ENCODE measurements at places on chromosomes 3 and 15.

GRCh38 chr15:81784751-81785150 lies 261.1 kb downstream of the MEX3B start:
- DNase-seq, result no peak

- no peak for DNase-seq
Observed at GRCh38 chr3:114686621-114687020, 392.8 kb downstream of the TIGIT start.

DNA sequence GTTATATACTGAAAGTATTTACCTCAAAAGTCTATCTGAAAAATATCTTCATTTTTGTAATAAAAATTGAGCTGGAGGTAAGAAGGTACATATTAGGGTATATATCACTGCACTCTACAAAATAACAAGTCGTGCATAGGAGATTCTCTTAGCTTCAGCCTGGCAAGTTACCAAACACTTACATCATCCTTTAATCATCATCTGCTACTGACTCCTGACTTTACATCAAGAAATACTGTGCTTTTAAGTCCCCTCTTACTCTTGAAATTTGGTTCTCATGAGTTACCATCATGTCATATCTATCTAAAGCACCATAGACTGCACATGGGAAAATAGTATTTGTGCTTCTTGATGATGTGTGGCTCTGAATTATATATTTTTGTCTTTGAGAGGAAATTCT lies 50.8 kb downstream of the LYSMD4 start:
- no peak for DNase-seq

- DNase-seq, result no peak
Observed at GRCh38 chr15:81811736-81812135, 234.1 kb downstream of the MEX3B start.

- DNase-seq, result no peak
Observed at GRCh38 chr15:96334705-96335410, 4.4 kb downstream of the NR2F2 start.

DNA sequence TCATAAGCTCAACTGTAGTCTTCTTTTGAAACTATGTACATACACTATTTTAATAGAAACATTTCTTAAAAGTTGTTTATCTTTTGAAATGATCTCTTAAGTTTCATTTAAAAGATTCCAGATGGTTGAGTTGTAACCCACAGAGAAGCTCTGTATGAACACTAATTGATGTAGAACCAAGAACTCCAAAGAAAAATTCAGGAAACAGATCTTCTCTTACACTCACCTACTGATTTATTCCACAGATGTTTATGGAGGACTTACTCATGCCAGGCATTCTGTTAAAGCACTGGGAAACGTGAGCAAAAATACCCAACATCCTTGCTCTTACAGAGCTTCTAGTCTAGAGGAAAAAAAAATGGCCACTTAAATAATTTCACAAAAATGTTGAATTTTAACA lies 551.1 kb downstream of the NAALADL2 start:
- DNase-seq, result no peak

DNA sequence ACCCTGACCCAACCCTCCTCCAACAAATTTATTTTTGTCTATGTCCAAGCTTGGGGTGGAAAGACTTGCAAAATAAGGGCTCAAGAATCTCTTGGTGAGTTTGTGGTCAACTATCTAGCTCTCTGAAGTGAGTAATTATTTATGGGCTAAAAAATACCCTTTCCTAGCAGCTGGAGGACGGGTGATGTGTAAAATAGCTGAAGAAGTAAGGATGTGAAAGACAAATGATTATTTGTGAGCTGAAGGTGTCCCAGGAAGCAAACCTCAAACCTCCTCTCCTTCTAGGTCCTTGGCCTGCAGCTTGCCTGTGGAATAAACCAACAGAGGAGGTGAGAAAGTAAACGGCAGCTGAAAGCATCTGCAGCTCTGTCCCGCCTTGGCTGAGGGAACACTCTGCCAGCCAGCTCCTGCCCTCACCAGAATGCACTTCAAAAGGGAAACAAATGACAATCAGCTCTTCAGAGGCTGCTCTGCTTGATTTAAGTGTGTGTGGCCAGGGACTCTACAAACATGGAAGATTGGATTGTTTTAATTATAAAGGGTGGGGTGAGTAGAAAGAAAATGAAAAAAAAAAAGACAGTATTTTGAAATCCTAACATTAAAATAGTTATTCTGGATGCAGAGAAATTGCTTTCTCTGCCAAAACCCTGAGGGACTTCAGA lies 60.3 kb downstream of the TM4SF4 start:
- no peak for DNase-seq

DNA sequence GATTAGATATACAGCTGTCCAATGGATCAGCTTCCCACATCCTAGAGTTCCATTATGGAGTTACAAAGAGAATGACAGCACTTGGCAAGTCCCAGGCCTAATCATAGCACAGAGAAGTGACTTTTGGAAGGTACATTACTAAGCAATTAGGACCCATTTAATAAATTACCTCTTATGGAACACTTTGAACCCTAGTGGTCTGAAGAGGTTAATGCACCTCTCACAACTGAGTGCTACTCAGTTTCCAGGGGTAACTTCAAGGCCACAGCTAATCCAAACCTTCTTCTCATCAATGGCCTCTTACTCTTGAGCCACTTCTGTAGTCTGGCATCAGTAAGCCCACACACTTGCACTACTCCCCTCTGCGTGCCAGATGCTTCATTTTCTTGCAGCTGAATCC lies 34.9 kb upstream of the MEIS2 start:
- DNase-seq, result no peak

- no peak for DNase-seq
Observed at GRCh38 chr15:29925227-29926082, 103.2 kb upstream of the TJP1 start.

DNA sequence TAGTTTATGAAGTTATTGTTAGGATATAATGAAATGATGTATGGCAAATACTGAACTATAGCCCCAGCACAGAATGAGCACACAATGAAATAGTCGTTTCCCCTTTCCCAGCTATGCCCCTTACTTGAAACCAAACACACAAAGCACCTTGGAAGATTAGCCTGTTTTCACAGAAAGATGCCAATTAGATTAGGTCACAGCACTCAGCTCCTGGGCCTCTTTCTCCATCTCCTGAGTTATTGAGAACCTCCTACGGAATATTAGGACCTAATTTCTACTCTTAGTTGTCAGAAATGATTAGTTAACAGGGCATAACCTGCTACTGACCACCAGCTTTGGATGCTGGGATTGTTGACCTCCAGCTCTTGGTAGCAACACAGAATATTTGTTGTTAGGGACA lies 269.4 kb upstream of the ROPN1 start:
- DNase-seq, result no peak

GRCh38 chr15:37101980-37102304 lies 1.6 kb upstream of the MEIS2 start:
- no peak for DNase-seq

- DNase-seq, result no peak
Observed at GRCh38 chr3:8777201-8777977, 8.0 kb upstream of the OXTR start.

Measured in stimulated activated CD4-positive, alpha-beta T cell treated with anti-CD3 and anti-CD28 coated beads, TNF-alpha, amount 100 ng/mL, for 48 hours (primary cell).